ENCODE measurements at places on chromosomes 7 and 10.

DNA sequence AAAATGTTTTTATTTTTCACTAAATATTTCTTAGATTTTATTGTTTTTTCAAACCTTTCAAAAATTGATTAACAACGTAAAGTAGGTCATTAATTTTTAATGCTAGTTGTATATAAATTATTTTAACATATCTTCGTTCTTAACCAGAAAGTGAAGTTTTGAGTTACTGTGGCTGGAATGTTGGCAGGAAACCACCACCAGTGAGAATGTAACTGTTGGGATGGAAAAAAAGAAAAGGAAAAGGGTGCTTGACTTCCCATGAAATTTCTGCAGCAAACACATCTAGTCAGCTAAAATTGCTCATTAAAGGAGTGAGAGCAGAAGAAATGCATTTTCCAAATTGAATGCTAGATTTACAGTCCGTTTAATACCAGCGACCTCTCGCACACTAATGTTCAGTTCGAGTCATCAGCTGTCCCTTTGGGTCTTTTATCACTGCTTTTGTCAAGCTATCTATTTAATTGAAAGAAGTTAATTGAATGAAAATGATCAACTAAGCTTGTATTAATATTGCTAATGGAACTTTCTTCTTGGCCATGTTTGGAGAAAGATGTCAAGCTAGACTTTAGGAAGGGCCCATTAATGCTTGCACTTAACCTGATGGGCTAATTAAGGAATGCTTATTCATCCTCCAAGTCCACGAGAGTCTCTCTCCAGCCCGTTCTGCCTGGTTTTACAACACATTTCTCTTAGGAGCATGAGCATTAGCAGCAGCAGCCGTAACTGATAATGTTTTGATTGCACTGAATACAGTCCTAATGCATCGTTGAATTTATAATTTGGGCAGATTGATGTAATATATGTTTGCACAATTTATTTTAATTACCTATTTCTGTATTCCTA, 70.1 kb downstream of the UBE3C start:
- DNase-seq: no peak

DNA sequence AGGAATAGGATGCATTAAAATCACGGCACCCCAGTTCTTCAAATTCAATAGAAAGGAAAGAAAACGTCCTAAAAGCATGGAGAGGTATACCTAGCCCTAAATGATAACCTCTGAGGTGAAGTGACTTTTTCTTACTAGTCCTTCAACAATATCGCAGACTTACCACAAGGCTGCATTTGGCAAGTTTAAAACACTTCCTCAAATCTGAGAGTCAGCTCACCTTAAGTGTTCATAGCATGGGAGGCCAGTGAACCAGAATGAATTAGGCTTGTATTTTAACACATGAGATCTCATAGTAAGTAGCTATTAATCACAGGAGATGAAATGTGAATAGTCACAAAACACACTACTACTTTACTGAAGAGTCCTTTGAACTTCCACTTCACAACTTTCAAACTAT, 124.2 kb downstream of the RNF32 start:
- DNase-seq: no peak

- DNase-seq: no peak
Measured at GRCh38 chr7:153389261-153389660, 629.7 kb downstream of the ACTR3B start.

- no peak for DNase-seq
Measured at GRCh38 chr7:32680259-32681173, 185.2 kb downstream of the AVL9 start.

GRCh38 chr7:1798191-1798590, 128.1 kb downstream of the ELFN1 start:
- DNase-seq: no peak

DNA sequence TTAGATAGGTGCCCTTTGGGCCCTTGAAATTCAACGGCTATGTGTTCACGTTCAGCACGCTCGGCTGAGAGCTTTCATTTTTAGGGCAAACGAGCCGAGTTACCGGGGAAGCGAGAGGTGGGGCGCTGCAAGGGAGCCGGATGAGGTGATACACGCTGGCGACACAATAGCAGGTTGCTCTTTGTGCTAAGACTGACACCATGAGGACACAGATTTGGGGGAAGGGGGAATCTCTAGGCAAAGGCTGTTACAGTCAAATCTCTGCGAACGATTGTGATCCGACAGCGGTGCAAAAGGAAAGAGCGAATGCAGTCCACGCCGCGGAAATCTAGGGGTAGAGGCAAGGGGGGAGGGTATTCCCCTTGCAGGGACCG, 667 bp downstream of the KLLN start:
- no peak for DNase-seq

DNA sequence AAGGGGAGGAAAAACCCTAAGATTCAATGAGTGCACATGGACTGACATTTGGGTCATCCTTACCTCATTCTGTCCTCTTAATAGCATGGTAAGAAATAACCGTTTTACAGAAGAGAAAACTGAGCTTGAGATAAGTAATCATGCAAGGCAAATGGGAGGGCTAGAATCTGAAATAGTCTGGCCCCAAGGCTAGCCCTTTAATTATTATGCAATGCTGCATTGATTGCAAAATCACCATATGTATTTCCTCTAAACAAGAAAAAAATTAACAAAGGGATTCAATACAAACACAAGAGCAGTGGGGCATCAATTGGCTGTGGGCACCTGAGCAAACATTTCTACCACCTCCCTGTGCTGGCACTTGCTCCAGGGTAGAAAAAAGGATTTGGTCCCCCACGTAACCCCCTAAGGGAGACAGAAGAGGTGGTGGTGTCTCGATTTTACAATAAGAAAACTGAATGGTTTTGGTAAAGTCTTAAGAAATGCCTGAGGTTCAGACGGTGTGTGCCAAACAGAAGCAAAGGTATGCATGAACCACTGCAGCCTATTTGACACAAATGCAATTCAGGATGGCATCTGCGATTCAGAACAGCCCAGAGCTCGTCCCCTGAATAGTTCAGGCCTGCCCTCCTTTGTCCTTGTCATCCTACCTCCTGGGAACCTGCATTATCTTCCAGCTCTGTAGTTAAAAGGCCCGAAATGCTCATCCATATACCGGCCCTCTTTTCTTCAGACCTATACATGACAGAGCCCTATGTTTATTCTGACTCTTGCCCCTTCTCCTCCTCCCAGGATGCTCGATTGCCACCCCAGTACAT, 23.6 kb downstream of the PIP4K2A start:
- DNase-seq: no peak

GRCh38 chr10:128463991-128464760, 338.0 kb upstream of the MKI67 start:
- peak; percentile 31 for DNase-seq

- no peak for DNase-seq
Measured at GRCh38 chr10:17548162-17548561, 69.0 kb downstream of the HACD1 start.

- DNase-seq: no peak
Measured at GRCh38 chr10:30812018-30812851, 182.7 kb upstream of the LYZL2 start.

DNA sequence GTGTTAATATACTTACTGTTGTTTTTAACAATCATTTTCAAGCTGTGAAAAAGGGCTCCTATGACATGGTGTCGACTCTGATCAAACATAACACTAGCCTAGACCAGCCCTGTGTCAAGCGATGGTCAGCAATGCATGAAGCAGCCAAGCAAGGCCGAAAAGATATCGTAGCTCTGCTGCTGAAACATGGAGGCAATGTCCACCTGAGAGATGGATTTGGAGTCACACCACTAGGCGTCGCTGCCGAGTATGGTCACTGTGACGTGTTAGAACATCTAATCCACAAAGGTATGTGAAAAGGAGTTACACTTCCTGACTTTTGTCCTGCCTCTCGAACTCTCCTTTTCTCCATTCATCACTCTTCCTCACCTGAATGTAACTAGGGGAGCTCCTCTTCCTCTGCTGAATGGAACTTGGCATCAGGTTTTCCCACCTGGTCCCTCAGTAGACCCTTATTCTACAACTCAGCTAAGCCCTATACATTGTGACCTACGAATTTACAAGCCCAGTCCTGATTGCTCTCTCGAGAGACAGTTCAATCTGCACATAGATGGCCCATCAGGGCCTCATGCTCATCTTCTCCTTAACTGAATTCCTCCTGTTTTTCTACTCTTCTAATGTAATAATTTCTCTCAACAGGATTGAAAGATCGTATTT, 23.0 kb downstream of the ASB15 start:
- peak; percentile 23 for DNase-seq

- DNase-seq: no peak
Measured at GRCh38 chr7:41420421-41420820, 282.5 kb downstream of the INHBA start.

DNA sequence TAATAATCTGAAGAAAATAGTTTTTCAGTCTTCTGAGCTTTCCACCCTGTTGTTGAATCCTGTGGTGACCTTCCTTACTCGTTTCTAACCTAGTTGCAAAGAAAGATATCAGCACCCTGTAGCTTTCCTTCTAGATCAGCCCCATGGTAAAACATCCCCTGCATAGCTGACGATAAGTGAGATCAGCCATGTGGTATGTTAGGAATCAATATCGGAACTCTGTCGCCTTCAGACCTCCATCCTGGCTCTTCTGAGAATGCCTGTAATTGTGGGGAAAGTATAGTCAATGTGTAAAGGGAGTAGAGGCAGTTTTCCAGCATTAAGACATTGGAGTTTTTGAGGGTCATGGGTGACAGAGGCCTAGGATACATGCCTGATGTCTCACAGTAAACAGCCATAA, 151.8 kb downstream of the LRRC4 start:
- DNase-seq: no peak

DNA sequence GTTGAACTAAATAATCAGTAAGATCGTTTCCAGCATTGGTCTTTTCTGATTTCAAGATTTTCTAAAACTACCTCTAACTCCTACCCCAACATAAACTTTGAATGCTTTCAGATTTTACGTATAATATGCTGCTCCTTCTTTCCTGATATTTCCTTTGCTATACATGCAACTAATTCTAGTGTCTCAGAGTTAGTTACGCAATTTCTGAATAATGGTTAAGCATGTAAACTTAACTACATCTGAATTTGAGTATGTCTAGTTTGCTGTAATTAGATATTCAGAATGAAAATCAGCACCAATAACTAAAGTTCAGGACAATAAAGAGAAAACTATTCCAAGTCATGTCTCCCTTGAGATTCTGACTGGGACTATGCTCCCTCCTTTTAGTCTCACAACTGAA, 71.0 kb downstream of the SEMA3C start:
- no peak for DNase-seq

DNA sequence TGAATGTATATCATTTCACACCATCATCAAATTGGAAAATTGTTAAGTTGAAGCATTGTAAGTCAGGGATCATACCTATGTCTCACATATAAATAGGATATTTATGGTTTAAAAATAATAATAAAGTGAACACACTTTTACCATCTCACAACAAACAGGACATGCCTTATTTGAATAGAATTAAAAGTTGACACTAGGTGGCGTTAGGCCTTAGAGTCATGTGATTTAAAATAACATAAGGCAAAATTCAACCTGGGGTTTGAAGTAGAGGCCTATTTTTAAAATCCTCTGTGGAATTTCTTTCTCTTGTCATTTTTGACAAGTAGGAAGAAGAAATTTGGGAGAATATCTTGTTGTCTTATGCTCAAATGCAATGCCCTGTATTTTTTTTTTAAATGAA, 184.7 kb upstream of the PCDH15 start:
- no peak for DNase-seq

GRCh38 chr10:113473011-113473410, 79.8 kb upstream of the HABP2 start:
- DNase-seq: no peak

GRCh38 chr7:69796416-69796815, 198.1 kb downstream of the AUTS2 start:
- no peak for DNase-seq

DNA sequence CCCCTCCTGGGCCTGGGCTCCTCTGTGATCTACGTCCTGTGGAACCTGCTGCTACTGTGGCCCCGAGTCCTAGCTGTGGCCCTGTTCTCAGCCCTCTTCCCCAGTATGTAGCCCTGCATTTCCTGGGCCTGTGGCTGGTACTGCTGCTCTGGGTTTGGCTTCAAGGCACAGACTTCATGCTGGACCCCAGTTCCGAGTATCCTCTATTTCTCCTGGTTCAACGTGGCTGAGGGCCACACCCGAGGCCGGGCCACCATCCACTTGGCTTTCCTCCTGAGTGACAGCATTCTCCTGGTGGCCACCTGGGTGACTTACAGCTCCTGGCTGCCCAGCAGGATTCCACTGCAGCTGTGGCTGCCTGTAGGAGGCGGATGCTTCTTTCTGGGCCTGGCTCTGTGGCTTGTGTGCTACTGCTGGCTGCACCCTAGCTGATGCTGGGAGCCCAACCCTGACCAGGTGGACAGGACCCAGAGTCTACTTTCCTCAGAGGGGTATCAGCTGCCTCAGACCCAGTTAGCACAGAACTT, 37.8 kb upstream of the MMD2 start:
- no peak for DNase-seq

GRCh38 chr7:120097020-120097419, 176.0 kb upstream of the KCND2 start:
- DNase-seq: no peak

DNA sequence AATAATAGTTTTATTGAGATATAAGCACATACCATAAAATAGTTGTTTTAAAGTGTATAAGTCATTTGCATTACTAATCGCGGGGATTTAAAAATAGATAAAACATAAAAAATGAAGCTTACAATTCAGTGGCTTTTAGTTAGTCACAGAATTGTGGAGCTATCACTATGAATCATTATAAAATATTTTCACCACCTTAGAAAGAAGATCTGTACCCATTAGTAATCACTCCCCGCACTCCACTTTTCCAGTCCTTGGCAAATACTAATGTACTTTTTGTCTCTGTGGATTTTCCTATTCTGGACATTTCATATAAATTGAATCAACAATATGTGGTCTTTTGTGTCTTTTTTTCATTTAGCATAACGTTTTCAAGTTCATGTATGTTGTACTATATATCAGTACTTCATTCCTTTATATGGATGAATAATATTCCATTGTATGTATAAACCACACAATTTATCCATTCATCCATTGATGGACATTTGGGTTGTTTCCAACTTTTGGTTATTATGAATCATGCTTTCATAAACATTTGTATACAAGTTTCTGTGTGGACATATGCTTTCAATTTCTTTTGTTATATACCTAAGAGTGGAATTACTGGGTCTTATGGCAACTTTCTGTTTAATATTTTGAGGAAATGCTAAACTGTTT, 162.5 kb downstream of the MAGI2 start:
- no peak for DNase-seq

GRCh38 chr10:110286841-110287240, 17.9 kb downstream of the SMNDC1 start:
- DNase-seq: no peak

DNA sequence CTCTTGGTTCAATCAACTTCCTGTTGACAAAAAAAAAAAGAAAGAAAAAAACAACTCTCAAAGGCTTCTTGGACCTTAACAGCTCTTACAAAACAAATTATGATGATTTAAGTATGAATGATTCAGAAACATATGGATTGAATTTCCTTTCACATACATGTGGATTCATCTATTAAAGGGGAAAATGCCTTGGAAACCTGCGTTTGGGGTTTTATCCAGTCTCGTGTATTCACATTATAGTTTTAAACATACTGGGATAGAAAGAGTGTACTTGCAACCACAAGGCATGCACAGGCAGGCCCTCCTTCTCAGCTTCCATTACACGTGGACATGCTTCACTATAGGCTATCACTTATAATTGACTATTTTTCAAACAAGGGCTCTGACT, 286.7 kb downstream of the INHBA start:
- DNase-seq: no peak

Data from activated T-cell treated with anti-CD3 and anti-CD28 coated beads for 24 hours (primary cell).